ENCODE measurements at places on chromosomes 6 and 20.
A peak's percentile ranks its signal among the peaks of the same experiment; 100 is the strongest.

GRCh38 chr6:33620158-33620855, 815 bp upstream of the ITPR3 start:
- DNase-seq, result no peak

DNA sequence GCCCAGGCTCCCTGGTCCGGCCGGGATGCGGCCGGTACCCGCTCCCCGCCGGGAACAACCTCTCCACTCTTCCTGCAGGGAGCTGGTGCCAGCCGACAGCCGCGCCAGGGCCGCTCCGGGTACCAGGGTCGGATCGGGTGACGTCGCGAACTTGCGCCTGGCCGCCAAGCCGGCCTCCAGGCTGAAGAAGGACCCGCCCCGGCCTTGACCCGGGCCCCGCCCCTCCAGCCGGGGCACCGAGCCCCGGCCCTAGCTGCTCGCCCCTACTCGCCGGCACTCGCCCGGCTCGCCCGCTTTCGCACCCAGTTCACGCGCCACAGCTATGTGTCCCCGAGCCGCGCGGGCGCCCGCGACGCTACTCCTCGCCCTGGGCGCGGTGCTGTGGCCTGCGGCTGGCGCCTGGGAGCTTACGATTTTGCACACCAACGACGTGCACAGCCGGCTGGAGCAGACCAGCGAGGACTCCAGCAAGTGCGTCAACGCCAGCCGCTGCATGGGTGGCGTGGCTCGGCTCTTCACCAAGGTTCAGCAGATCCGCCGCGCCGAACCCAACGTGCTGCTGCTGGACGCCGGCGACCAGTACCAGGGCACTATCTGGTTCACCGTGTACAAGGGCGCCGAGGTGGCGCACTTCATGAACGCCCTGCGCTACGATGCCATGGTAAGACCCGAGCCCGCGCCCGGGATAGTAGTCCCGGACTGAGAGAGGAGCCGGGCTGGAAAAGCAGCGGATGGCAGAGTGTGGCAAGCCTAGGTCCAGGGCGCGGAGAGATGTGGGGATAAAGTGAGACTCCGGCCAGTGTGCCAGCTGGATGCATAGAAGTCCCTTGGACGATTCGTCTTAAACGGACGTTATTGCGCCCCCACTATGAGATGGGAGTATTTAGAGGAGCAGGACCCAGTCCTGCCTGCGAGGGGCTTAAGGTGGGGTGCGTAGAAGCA, at the start of gene NT5E:
NT5E (plus strand) TSS at position 266 of the 942 bp plus-strand sequence; CDS start at position 323, 57 bp downstream.
- DNase-seq, result peak; percentile 65

DNA sequence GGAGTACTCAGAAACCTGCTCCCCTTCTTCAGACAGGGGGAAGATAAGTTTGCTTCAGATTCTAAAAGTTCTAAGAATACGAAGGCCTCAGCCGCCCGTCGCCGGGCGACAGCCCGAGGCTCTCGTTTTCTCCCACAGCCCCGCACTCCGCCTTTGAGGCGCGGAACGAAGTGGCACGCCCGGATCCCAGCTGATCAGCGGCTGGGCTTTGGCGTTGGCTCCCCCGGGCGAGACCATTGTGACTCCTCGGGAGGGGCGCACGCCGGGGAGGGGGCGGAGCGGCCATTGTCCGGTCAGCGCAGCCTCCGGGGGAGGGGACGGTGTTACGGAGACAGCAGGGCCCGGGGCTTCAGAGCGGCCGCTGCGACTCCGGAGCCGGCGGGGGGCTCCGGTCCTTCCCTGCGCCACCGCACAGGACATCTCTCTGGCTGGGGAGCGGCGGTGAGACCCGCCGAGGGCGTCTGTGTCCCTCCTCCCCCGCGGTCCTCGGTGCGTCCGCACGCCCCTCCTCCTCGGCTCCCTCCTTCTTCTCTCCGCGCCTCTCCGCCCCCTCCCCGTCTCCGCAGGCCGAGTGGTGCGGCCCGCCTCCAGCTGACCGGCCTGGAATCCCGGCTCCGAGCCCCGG, at the start of gene ZFAND3:
ZFAND3 (plus strand) TSS at position 551 of the 625 bp plus-strand sequence. CDS start 219 bp downstream, outside the sequence.
- DNase-seq, result peak; percentile 97

DNA sequence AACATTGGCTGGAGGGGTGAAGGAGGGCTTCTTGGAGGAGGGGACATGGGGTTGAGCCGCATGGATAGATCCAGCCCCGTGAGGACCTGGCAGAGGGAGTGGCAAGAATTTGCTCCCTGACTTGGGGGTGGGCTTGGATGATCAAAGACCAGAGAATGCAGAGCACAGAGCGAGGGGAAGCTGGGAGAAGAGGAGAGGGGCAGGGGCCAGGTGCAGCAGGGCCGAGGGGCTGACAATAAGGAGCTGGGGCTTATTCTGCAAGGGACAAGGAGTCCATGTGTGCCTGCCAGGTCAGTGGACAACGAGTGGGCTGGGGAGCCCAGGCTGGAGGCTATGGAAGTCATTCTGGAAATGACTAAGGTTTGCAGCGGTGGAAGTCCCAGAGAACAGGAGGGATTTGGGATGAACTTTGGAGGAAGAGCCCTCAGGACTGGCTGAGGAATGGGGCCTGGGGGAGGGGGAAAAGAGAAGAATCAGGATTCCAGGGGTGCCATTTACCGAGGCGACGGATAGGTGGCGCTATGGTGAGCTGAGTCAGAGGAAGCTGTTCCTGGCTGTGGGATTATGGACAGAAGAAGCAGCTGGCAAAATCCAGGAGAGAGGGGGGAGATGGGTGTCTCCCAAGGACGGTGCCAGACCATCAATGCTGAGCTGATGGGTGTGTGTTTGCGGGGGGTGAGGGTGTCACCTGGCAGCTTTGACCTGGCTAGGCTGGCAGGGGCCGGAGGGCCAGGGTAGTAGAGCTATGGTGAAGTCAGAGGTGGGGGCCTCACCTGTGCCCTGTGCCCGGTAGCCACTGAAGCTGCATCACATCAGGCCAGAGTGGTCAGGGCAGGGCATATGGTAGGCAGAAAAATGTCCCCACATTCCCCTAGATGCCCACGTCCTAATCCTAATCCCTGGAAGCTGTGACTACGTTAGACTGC, 7.8 kb downstream of the KCNG1 start:
- peak; percentile 7 for DNase-seq

DNA sequence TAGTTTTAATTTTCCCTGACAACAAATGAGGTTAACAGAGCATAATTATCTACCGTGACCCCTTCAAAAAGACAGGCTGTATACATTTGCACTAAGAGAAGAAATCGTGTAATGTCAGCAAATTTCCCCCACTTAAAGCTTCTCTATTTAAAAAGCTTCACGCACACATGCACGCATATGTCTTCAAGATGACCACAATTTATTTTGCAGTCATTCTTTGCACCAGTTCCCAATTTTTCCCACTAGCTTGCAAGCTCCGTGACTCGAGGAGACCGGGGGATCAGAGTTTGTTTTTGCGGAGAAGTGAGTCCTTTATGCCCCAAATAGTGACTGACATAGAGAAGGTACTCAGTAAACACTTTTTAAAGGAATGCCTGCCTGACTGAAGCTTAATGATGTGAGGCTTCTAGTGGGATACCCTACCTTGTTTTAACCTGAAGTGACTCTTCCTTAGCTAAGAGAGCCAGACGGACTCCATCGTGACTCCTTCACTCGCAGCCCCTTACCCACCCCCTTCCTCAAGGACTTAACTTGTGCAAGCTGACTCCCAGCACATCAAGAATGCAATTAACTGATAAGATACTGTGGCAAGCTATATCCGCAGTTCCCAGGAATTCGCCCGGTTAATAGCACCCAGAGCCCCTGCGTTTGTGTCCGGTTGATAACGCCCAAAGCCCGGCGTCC, 9.3 kb upstream of the NQO2 start:
- DNase-seq, result peak; percentile 69

GRCh38 chr6:53624502-53624901, 41.1 kb downstream of the KLHL31 start:
- no peak for DNase-seq

GRCh38 chr6:132998418-132998817, 184.0 kb downstream of the RPS12 start:
- DNase-seq, result no peak

DNA sequence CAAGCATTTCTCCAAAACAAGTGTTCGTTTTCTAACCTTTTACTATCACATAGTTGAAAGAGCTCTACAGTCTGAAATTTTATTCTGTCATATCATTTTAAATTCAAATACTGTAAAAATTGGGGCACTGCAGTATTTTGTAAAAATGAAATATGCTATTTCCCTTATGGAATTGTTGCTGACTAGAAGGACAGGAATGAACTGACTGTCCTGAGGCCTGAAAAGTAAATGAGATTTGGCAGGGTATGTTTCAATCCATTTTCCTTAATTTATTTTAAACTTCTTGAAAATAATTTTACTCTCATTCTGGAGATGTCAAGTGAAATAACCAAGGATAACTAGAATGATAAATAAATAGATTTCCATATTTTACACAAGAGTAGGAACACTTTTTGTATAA, 11.9 kb upstream of the PNRC1 start:
- DNase-seq, result no peak

GRCh38 chr20:53399592-53400335, 193.9 kb downstream of the ZNF217 start:
- DNase-seq, result no peak

- DNase-seq, result no peak
Observed at GRCh38 chr6:3288711-3289663, 30.2 kb downstream of the PSMG4 start.

DNA sequence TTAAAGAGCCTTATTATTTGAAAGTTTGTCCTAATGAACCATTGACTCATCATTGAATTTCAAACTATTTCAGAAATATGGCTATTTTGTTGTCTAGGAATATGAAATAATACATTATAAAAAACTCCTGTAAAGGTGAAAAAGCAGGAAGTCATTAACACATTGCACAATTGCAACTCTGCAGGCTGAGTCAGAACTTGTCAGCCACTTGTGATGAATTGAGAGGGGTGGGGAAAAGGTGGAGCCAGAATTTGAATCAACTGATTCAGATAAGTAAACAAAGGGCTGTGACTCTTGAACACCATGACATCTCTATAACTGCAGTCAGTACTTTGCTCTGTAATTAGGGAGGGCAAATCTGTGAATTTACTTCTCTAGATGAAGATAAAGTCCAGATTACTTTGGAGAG, 6.0 kb downstream of the C6orf141 start:
- DNase-seq, result no peak

DNA sequence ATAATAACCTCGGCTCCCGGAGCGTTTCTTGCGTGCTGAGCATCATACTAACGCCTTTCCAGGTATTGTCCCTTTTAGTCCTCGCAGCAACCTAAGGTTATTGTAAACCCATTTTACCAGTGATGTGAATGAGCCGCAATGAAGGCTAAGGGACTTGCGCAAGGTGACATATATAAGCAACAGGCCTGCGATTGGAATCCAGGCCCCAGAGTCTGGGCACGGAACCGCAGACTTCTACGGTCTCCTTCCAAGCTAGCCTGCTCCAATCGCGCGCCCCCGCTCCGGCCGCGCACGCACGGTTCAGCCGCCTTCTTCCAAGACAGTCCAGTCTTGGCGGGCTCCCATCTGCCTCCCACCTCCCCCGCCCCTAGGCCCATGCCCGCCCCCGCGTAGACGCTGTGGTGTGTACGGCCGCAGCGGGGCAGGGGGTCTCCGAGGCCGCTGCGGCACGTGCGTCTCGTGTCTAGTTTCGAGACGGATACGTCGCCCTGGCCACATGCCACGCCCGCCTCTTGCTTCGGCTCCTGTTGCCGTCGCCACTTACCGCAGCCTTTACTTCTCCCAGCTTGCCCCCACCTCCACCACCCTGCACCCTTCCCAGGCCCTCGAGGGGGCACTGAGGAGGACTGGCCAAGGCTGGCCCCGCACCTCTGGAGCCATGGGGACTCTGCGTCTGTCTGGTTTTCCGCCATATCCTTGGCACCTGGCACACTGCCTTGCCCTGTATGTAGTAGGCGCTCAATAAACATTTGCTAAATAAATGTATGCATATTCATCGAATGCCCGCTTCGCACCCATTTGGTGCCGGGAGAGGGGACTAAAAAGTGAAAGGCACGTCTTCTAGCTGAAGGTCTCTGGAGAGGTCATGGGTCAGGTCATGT, 855 bp upstream of the GFOD1 start:
- no peak for DNase-seq

DNA sequence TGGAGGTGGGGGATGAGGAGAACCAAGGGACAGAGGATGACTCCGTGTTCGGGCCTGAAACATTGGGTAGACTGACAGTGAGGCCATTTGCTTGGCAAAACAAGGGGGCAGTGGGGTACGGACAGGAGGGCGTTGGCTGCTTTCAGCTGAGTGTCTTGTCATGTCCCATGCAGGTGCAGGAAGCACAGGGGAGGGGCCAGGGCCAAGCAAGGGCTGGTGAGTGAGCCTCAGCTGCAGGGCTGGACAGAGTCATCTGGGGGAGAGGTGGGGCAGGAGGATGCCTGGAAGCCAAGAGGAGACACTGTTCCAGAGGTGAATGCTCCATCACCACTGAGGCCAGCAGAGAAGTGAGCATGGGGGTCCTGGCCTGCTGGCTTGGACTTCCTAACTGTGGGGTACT, 78.4 kb downstream of the ERMARD start:
- no peak for DNase-seq
